Stimulated activated CD4-positive, alpha-beta T cell treated with anti-CD3 and anti-CD28 coated beads, TNF-alpha, amount 100 ng/mL, for 48 hours (primary cell): ENCODE measurements at places on chromosomes 13 and 19.

DNA sequence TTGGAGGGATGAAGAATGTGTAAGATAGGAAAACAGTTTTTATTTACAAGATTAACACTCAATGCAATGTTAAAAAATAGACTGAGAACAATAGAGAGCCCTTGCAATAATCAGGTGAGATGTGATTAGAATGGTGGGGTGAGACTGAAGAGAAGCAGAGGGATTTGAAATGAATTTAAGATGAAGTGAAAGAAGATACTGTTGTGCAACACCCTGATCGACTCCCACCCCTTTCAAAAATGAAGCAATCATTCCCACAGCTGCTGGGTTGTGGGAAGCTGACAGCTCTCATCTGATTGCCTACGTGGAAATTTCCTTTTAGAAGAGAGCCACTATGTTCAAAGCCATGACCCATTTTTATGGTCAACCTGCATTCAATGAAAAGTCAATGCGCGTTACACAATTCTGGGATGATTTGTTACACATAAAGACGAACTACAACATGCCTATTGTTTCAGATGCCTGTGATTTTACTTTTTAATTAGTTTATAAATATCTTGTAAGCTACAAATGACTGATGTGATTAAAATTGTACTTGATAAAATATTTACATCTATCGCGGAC lies 1374.8 kb downstream of the PCDH9 start:
- no peak for DNase-seq

DNA sequence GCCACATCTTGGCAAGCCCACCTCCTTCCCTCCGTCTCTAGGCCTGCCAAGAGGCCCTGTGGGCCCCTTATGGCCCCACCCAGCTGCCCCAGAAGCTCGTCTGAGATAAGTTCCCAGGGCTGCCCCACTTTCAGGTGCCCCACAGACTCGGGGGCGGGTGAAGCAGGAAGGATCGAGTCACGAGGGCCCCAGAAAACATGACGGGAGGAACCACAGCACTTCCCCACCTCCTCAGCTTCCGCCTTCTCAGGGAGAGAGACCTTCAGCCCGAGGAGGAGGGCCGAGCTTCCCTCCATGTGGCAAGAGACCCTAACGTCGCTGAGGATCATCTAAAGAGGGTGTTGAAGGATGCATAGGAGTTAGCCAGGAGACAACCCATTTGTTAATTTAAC lies 4.5 kb upstream of the IL12RB1 start:
- peak; percentile 76 for DNase-seq

DNA sequence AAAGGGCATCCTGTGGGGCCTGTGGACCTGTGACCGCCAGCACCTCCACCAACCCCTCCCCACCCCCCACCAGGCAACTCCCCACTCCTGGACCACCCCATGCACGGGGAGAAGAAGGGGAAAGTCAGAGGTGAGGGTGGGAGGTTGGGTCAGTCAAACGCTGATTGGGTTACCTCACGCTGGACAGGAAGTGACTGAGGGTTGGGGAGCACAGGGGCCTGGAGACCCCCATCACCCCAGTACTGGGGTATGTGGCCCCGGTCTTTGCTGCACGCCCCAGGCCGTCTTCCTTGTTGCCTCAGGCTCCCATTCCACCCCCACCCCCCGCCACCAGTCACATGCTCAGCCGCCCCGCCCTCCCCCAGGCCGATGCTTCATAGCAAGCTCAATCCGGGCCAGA lies 59.0 kb downstream of the COLGALT1 start:
- no peak for DNase-seq

DNA sequence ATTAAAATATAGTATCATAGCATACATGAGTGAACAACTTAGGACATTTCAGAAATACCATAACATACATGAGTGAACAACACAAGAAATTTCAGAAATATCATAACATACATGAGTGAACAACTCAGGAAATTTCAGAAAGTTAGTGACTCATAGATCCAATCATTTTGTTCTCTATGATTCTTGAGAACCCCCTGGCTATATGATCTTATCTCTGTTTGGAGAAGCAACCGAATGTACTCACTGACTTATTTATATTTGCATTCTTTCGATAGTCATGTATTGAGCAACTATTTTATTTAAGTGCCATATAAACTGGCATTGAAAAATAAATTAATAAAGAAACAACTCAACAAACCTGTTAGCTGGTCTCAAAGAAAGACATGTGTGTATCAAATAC lies 251.1 kb downstream of the EFNB2 start:
- no peak for DNase-seq

- DNase-seq, result no peak
These were observed 1632.0 kb downstream of the PCDH9 start for GRCh38 chr13:65597839-65598818.

- DNase-seq, result no peak
These were observed 10.2 kb upstream of the CCDC97 start for GRCh38 chr19:41299755-41300089.

DNA sequence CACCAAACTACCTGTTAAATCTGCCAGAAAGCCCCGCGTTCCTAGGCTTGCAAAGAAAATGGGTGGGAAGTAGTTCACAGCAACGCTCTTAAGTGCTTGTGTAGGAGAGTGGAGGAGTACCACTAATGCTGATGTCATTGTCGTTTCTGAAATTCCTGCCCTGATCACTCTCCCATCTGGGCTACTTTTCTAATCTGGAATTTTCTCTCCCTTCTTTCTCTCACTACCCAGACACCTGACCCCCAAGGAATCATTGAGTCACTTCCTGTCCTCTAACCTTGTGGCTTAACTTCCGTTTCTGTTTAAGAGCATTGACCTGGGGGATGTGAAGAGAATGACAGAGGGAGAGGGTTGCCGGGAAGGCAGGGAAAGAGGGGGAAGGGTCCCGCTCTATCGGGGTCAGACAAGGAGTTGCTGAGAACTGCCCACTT lies 98.7 kb downstream of the STARD13 start:
- DNase-seq, result no peak

DNA sequence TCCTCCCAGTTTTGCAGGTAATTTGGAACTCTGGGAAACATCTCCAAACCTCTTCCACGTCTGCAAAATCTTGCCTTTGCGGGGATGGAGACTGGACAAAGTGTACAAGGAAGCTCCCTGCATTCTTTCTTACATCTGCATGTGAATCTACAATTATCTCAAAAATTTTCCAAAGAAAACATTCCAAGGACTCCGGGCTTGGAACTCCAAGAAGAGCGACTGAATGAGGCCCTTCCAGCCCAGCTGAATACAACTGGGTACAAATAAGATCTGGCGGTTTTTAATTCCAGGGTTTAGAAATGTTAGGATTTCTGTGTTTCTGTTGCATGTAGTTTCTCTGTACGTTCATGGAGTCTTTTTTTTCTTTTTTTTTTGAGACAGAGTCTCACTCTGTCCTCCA lies 28.5 kb downstream of the EXOC3L2 start:
- DNase-seq, result no peak

DNA sequence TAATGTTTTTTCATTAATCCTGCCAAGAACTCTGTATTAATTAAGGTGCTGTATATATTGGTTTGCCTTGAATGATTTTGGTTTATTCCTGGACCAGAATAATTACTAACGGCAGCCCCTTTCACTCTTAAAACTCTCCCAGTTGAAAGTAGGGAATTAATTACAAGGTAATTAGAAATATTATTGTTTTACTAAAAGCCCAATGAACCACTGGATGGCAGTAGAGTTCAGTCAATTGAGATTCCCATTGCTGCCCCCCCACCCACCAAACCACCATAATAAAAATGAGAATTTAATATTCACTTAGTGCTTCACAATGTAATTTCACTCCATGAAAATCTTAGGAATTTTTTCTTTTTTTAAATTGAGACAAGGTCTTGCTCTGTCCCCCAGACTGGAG lies 13.7 kb downstream of the WBP4 start:
- DNase-seq, result peak; percentile 18

DNA sequence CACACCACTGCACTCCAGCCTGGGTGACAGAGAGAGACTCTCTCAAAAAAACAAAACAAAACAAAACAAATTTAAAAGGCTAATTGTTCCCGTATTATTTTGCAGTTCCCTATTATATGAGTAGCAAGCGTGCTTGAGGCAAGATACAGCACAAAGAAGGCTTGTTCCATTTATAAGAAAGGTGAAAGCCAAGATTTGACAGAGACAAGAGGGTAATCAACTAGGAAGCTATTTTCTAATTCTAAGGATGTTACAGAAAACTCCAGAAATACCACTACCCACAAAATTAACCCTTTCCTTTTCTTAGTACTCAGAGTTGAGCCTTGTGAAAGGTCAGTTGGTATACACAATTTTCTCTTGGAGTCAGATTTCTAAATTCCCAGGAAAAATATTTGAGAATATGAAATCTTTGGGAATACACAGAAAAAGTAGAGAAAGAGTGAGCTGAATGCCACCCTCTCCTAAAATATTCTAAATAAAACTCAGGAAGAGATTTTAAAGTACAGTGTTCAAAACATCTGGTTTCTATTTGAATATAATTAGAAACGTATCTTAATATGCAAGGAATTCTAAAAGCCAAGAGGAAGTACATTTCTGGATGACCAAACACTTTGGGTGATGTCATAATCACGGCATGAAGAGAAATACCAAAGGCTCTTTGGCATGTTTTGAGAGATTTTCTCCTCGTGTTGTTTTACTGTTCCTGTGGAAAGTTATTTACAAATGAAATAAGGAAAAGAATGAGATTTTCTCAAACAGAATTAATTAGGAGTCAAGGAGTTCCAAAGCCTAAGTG lies 63.0 kb upstream of the FLT1 start:
- no peak for DNase-seq

GRCh38 chr13:19818223-19818842 lies 35.6 kb upstream of the PSPC1 start:
- peak; percentile 16 for DNase-seq

- DNase-seq, result no peak
These were observed 17.8 kb downstream of the POU2F2 start for GRCh38 chr19:42114412-42114811.

- DNase-seq, result no peak
These were observed 103.3 kb upstream of the ZNF507 start for GRCh38 chr19:32241932-32242710.

GRCh38 chr13:60335531-60335930 lies 61.5 kb upstream of the TDRD3 start:
- DNase-seq, result no peak

DNA sequence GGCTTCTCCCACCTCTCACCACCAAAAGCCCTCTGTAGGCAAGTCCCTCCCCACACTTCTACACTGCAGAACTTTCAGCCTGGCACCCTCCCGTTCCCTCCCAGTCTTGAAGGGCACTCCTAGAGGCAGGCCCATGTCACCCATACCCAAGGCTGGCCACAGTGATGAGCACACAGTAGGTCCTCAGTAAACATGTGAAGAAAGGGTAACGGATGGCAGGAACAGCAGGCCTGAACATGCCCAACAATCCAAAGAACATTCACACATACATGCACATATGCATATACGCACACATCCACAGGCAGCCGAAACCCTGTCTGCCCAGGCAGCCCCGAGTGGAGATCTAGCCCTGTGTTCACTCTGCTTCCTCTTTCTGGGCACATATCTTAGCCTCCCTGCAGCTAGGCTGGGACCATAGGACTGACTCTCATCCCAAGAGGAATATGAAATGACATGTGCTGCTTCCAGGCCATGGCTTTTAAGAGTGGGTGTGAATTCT lies 55.2 kb downstream of the CEBPG start:
- DNase-seq, result no peak

DNA sequence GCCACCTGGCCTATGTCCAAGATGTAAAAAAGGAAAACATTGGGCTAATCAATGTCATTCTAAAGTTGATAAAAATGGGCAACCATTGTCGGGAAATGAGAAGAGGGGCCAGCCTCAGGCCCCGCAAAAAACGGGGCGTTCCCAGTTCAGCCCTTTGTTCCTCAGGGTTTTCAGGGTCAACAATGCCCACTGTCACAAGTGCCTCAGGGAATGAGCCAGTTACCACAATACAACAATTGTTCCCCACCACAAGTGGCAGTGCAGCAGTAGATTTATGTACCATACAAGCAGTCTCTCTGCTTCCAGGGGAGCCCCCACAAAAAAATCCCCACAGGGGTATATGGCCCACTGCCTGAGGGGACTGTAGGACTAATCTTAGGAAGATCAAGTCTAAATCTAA lies 112.5 kb downstream of the ZNF486 start:
- no peak for DNase-seq

DNA sequence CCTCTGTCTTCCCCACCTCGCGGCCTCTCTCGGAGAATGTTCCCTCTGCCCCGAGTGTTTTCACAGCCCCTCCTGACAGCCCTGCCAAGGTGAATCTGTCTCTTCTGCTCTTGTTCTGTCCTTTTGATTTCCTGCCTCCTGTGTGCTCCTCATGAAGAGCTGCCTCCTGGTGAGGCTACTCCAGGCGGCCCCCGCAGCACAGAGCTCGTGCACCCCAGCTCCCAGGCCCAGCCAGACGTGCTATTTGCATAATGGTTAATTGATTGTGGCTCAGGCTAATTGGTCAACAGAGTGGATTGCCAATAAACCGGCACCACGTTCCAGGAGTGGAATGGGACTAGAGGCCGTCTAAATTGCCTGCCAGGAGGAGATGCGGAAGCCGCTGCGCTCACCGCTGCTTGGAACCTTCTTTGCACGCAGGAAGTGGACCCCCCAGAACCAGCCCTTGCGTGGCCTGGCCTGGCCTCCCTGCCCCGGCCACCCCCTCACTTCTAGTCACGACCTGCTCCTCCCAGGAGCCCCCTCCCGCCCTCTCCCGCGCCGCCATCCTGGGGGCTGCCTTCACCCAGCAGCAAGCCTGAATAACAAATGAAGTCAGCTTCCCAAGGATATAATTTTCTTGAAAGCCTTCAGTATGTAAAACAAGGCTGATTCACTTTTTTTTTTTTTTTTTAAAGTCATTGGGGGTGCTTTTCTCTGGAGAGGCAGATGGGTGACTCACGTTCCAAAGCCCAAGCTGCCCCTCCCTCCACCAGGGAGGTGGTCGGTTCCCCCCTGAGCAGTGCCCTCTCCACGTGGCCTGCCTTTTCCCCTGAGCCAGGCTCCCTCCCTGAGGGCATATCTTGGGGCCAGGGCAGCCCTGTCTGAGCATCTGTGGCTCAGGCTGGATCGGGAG lies 144.0 kb downstream of the KDM4B start:
- DNase-seq, result no peak

DNA sequence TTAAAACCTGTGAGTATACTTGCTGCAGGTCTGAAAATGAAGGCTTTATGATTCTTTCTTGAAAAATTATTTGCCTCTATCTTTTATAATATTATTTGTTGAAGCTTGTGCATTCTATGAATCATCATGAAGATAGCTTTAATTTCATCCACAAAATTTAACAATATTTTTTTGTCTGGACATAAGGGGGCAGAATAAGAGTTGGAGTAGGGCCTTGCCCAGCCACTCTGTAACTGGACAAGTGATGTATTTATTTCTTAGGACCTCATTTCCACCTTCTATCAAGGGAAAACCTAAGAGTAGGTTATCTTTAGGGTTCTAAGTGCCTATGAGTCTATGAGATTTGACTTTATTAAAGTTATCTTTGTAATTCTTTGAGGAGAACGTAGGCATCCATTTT lies 49.9 kb downstream of the N4BP2L1 start:
- DNase-seq, result no peak

- no peak for DNase-seq
These were observed 19.2 kb downstream of the PARP4 start for GRCh38 chr13:24493356-24493755.

- DNase-seq, result no peak
These were observed 302.1 kb downstream of the ENOX1 start for GRCh38 chr13:43484432-43485225.

GRCh38 chr19:34351382-34351826 lies 13.6 kb upstream of the GPI start:
- no peak for DNase-seq
